HL-60 (cell line): ENCODE measurements at places on chromosomes 3 and 15.

DNA sequence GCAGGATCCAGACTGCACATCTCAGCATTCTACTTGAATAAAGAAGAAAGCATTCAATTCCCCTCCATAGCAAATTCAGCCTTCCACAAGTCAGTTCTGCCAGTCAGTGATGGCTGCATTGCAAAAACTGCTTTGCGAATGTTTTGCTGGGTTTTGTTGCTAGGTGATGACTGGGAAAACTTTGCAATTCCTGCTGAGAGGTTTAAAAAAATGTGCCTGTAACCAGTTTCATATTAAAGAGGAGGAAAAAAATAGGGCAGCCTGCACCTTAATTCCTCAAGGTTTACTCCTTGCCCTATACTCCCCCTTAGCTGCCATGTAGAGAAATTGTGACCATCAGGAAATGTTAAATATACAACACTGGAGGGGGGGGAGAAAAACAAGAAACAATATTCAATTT lies 225.6 kb upstream of the ATP11B start:
- DNase-seq, result no peak

DNA sequence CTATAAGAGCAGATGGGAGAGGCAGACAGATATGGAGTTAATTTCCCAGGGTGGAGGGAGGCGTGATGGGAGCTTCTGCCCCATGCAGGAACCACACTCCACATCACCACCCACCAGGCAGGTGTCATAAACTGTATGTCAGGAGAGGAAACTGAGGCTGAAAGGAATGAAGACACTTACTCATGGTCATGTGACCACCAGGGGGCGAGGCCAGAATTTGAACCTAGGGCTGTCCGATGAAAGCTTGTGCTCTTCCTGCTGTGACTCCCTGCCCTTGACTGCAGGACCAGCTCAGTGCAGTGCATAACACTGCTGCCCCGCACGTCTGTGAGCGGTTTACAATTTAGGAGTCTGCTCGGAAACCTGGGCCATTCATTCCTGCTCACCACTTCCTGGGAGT lies 28.8 kb downstream of the NUP210 start:
- DNase-seq, result no peak

GRCh38 chr3:8239718-8240695 lies 261.6 kb upstream of the LMCD1 start:
- DNase-seq, result peak; percentile 6

DNA sequence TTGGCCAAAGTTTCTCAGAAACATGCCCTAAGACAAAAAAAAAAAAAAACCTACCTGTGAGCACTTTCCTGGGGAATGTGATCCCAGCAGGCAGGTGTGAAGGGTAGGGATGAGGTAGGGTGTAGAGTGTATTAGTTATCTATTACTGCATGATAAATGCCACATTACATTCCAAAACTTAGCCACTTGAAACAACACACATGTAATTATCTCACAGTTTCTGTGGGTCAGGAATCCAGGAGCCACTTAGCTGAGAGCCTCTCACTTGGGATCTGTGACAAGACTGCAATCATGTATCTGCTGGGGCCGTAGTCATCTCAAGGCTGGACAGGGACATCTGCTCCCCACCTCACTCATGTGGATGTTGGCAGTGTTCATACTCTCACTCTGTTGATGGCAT lies 18.9 kb upstream of the FBN1 start:
- DNase-seq, result no peak

DNA sequence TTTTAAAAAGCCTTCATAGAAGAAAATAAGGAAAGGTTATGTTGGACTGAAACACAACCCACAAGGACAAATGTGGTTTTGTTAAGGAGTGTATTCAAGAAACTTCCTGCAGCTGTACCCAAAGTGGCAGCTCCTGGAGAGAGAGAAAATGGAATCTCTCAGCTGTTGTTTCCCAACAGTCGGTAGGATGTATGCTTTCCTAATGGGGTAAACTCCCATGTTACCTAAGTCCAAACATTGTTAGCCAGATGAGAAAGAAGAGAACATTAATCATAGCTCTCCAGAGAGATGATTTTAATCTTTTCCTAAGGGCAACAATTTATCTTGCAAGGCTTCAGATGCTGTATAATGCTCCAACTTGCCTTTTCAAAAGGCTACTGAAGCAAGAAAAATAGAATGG lies 22.6 kb upstream of the TEX9 start:
- no peak for DNase-seq

DNA sequence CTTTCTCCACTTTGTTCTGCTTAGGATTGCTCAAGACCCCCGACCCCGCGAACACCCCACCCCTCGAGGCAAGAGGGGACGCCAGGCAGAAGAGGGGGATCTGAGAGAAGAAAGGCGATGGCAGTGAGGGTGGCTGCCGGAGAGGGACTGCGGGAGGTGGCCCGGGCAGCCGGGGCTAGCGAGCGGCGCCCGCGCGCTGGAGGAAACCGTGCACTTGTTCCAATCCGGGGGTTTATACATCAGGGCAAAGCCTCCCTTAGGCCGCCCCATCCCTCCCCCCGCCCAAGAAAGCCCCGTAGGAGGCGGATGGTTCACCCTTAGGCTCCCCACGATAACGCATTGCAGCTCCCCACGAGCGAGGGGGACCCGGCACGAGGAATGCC lies 475 bp downstream of the ERC2 start:
- DNase-seq, result no peak

- no peak for DNase-seq
These were observed 3.4 kb upstream of the TPM1 start for GRCh38 chr15:63038926-63039673.

DNA sequence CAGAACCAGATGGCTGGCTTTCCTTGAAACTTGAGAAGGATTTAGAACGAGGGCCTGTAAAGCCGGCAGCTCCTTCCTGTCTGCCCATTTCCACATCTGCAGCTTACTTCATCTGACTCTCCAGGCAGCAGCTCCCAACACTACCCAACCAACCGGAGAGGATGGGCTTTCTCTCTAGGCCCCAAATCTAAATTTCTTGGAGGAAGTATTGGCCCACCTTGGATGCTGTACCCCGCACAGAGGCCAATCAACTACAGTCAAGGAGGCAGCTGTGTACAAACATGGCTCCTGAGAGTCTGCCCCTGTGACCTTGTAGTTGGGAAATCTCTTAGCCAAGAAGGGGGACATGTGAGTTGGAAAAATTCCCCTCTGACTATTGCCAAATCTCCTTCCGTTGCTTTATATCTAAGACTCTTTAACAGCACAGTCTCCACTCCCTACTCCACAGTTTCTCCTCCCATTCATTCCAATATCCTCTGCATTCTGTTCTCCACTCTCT lies 8.0 kb upstream of the ACAP2 start:
- peak; percentile 34 for DNase-seq

- peak; percentile 42 for DNase-seq
These were observed 680 bp downstream of the POC1A start for GRCh38 chr3:52153389-52154096.

GRCh38 chr15:65476903-65477302 lies 40.6 kb downstream of the DPP8 start:
- DNase-seq, result no peak

- no peak for DNase-seq
These were observed 4.7 kb upstream of the NRROS start for GRCh38 chr3:196634829-196635228.

GRCh38 chr3:8441969-8442559 lies 59.6 kb upstream of the LMCD1 start:
- peak; percentile 3 for DNase-seq

DNA sequence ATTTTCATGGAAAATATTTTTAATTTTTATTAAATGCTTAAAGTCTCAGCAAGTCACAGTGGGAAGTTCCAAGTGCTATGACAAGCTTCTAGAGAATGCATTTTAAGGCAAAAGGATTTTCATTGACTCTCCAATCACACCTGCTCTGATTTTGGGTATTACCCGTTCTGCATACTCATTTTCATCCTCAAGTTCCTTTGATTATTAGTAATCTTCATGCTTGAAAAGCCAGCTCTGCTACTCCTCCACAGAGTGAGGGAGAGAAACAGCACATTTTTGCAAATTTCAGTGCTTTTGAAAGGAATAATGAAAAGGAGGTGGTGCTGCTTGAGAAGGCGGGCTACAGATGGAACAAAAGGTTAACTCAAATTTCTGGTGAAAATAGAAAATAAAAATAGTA lies 450.7 kb downstream of the NSUN3 start:
- DNase-seq, result no peak

DNA sequence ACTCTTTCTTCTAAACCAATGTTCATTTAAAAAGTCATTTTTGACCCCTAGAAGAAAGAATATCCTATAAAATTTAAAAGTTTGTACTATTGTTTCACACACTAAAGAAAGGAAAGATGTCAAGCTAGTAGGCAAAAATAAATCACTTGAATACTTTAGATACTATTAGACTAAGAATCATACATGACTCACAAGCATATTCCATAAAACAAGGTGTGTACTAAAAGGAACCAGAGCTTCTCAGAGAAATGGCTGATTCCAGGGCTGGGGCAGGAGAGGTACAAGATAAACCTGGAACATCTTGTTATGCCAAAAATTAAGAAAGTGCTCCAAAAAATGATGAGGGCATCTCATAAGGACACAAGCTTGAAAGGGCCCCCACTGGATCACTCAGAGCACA lies 8.7 kb downstream of the DLG1 start:
- no peak for DNase-seq

DNA sequence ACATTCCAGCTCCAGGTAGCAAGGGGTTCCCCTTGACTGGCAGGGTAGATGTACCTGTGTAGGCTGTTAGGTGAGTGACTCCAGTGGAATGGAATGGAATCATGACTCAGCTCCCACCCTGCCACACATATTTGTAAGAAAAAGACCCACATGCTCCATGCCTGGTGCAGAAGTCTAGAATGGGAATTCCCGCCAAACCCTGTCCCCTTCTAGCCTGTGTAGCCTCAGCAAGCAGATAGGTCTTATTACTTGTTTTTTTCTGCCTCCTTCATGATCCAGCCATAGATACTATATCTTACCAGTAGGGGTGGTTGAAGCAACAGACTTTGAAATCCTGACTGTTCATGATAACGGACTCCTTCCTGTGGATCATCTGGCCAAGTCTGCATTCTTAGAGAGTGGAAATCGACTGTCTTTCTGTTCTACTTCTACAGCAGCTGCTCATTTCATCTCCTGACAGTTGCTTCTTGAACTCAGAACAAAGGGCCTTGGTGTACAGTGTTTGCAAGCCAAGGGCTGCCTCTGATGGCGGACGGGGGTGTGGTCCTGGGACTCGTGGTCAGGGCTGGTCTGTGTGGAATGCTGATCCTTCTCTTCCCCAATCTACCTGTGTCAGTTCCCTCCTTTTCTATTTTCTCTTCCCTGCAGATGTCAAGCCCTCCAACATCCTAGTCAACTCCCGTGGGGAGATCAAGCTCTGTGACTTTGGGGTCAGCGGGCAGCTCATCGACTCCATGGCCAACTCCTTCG lies 16.3 kb downstream of the SNAPC5 start:
- DNase-seq, result no peak

DNA sequence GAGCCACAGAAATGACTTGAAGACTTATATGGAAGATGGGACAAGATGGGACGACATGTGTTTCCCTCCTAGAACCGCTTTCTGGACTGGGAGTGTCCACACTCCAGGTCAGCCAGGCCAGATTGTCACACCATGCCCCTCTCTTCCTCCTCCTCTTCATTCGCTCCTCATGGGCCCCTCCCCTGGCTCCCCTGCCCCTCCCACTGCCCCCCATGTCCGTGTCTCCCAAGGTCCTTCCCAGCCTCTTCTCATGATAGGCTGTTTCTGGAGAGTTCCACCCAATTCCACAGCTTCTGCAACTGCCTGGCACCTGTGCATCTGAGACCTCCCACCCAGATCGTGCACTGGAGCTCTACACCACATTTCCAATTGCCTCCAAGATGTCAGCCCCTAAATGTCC lies 6.6 kb downstream of the MYO5C start:
- no peak for DNase-seq

GRCh38 chr3:144744473-144744872 lies 772.9 kb downstream of the DIPK2A start:
- DNase-seq, result no peak

DNA sequence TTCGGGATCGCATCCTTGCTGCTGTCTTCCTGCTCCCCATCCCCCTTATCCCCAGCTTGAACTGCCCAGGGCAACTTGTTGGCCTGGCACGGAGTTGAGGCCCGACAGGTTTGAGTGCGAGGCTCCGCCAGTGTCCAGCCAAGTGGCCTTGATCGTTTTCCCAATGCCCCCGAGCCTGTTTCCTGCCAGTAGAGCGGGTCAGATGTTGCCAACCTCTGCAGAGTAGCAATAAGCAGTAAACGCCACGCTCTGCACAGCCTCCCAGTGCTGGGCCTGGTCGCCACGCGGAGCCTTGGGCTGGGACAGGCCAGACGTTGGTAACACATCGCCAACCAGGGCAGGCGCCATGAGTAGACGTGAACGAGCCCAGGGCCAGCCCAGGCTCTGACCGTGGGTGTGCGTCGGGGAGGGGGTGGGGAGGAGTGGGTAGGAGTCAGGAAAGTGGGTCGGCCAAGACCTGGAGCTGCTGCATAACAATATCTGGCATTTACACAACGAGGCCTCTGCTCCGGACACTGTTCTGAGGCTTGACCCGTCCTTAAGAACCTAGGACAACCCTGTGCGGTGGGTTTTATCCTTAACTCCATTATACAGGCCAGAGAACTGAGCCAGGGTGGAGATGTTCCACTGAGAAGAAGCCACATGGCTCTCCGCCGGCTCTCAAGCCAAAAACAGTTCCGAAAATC lies 444 bp upstream of the ABHD14A start:
- no peak for DNase-seq

- DNase-seq, result peak; percentile 7
These were observed 148.9 kb downstream of the GREM1 start for GRCh38 chr15:32866454-32867312.

GRCh38 chr3:2023959-2024358 lies 74.7 kb upstream of the CNTN4 start:
- no peak for DNase-seq

- DNase-seq, result peak; percentile 91
These were observed 24.3 kb downstream of the MTHFS start for GRCh38 chr15:79872358-79873017.

- DNase-seq, result no peak
These were observed 172.0 kb downstream of the OPA1 start for GRCh38 chr3:193764959-193765358.

GRCh38 chr15:62413786-62414185 lies 248.7 kb upstream of the C2CD4B start:
- no peak for DNase-seq

GRCh38 chr3:194397757-194398312 lies 1.2 kb downstream of the GP5 start:
- DNase-seq, result no peak

DNA sequence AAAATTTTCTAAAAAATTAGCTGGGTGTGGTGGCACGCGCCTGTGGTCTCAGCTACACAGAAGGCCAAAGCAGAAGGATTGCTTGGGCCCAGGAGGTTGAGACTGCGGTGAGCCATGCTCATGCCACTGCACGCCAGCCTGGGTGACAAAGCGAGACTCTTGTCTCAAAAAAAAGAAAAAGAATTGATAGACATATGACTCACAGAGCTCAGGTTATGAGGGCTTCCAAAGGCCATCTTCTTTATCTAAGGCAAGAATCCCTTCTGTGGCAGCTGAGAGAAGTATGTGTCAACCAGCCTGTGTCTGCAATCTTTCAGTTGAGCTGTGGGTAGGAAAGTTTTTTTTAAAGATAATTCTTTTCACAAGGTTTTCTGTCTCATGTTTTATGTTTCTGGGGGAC lies 53.9 kb downstream of the MRPS25 start:
- no peak for DNase-seq

- DNase-seq, result peak; percentile 63
These were observed 12.5 kb upstream of the MORF4L1 start for GRCh38 chr15:78859971-78860719.
